ENCODE measurements at places on chromosomes 4 and X.

GRCh38 chrX:153735274-153735673 is 10.6 kb downstream of the ABCD1 start:
- no peak for DNase-seq

DNA sequence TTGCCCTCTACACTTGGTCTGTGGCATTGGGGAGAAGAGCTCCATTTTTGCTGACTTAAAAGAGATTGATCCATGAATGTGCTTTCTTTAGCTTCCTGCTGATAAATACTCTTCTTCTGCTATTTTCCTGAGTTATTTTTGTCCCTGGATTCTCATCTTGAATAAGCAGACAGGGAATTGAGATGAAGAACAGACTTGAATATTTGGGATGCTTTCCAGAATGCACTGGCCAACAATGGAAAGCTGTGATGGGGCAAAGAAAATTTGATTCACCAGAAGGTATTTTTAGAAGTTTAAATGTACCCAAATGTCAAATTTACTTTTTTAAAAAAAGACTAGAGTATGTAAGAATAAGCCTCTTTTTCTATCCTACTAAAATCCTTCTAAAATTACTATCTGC is 309.9 kb upstream of the PPP1R2C start:
- DNase-seq: no peak

GRCh38 chr4:111943796-111944203 is 201.5 kb upstream of the FAM241A start:
- DNase-seq: no peak

DNA sequence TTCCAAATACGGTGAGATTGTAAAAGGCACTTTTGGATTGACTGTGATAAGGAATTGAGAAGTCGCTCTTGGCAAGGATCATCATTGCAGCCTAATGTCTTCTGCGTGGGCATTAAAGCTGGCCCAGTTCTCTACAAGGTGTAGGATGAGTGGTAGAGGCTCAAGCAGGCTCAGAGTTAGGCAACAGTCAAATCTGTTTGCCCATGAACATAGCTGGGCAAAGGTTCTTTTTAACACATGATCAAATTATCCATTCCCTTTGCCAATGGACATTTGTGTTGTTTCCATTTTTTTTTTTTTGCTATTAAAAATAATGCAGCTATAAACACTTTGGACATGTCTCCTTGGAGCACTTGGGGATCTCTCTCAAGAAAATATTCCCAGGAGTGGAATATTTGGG is 229.1 kb upstream of the FAT1 start:
- no peak for DNase-seq

- DNase-seq: no peak
Measured at GRCh38 chr4:139443661-139444060, 10.3 kb upstream of the RAB33B start.

All from cortex of kidney (tissue), 1 donor.